ENCODE measurements at places on chromosomes 5 and 9.
A peak's percentile ranks its signal among the peaks of the same experiment; 100 is the strongest.

DNA sequence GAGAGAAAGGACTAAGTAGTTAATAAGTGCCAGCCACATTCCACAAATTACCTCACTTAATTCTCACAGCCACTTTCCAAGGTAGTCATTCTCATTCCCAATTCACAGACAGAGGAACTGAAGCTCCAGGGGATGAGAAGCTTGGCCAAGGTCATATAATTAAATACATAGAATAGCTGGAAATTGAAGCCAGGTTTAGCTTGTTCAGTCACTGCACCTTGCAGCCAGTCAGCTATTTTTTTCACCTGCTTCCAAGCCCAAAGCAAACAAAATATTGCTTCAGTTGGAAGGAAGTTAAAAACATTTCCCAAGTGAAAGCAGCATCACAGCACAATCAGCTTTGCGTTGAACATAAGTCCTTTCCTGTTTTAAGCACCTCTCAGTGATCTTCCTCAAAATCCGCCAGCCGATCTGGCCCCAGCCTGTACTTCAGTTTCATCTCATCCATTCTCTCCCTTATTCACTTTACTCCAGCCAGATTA is 4.8 kb downstream of the ALDH1A1 start:
- no peak for DNase-seq

DNA sequence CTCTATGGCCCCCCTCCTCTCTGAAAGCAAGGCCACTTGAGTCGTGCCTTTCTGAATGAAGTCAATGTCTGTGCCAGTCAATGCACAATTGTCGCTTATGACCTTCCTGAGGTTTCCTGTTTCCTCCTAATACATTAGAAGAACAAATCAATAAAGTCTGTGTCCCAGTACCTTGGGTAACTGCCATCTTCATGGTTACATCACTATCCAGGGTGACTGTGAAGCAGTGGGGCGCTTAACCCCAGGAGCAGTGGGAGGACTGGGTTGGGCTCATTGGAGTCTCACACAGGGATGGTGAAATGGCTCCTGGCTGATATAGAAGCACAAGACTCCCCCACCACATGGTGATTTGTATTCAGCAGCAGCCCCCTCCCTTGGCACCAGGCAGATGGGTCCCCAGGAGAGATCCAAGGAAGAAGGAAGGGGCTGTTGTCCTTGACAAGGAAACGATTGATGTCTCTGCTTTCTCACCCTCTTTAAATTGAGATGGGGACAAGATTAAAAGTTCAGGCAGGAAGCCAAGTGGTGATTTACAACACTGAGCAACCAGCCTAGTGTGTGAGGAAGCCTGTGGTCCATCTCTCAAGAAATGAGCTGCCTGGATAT is 261.9 kb upstream of the ZNF462 start:
- DNase-seq: no peak

DNA sequence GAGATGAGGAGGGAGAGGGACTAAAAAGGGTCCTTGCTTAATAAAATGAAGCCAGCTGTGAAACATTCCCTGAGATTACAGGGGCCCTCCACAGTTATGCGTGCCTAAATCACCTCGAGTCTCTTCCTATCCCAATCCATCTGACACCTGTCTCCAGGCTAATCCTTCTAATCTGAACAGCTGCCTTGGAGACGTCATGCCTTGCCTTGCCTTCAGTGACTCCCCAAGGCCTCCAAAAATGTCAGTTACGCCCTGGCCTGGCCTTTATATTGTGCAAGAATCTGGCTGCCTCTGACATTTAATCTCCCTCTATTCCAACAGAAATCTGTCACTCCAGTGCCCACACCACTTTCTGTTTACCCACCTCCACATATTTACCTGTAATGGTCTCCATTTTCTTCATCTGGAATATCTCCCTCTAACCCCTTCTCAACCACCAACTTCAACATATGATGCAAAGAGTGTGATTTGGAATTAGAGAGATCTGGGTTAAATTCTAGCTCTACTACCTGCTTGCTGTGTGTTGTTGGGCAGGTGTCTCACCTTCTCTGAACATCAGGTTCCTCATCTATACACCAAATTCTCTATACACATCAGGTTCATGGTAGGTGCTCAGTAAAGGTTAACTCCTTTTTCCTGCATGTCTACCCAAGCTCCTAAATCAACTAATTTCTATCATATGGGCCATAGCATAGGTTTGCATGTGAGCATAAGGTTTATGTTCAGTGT is 57.9 kb downstream of the PTCD2 start:
- peak; percentile 8 for DNase-seq

- no peak for DNase-seq
Measured at GRCh38 chr5:168172760-168173223, 118.7 kb upstream of the WWC1 start.

- peak; percentile 67 for DNase-seq
Measured at GRCh38 chr9:104868687-104869404, 59.1 kb downstream of the ABCA1 start.

DNA sequence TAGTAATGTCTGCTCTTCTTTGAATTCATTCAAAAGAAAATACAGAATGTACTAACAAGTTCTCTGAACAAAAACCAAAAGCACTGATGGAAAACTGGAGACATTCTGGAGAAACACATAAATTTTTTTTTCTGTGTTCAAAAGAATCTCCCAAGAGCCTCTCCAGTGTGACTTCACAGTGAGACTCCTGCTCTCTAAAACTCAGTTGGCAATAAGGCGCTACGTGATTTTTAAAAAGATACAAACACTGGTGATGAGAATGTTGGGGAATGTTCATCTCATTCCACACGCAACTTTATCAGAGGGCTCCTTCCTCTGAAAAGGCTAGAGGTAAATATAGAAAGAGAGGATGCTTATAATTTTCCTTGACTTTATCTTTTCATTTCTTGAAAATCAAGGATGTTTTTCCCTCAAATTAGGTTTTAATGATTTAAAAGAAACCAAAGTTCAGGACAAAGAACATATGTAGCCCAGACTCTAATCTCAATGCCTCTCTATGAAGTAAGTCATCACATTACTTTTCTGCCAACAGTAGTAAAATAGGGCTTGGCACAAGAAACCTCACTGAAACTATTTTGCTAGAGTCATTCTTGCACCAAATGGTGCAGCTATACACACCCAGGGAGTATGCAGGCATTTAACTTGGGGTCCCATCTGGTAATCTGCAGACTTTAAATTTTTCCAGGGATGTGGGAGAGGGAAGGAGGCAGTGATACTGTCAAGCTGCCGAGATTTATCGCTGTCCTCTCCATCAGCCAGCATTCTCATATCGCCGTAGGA is 12.9 kb upstream of the AOPEP start:
- no peak for DNase-seq

- no peak for DNase-seq
Measured at GRCh38 chr9:126307322-126308061, 19.1 kb upstream of the MVB12B start.

- DNase-seq: no peak
Measured at GRCh38 chr5:89946508-89946907, 463.0 kb downstream of the CETN3 start.

DNA sequence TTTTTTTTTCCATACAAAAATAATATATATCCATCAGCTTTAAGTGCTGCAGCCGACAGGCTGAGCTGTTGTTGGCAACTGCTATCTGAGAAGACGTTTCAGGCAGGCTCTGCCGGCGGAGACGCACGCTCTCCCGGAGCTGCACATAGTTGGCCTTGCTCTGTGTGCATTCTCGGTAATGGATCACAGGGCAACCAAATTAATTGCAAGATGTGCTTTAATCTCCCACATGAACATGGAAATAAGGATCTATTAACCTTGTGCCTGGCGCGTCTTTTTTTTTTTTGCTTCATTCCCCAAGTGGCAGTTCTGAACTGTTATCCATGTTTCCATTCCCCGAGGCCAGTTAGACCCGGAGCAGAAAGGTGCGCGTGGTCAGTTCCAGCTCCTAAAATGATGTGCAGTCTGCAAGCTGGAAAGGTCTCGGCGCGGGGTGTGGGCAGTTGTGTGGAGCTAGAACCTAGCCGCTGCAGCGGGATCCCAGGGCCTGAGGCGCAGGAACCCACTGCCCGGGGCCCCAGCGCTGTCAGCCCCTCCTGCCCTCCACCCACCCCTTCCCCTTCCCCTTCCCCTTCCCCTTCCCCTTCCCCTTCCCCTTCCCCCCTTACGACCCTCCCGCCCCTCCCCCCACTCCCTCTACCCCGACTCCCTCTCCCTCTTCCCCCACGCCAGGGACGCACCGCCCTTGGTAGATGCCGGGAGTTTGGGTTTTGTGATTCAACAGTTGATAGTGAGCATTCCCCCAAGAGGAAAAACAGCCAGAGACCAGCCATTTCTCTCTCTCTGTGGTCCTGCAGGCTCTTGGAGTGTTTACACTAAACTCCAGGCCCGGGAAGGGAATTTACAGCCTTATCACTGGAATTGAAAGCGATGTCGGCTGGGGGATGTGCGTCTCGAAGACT is 137.8 kb downstream of the CEP120 start:
- no peak for DNase-seq

DNA sequence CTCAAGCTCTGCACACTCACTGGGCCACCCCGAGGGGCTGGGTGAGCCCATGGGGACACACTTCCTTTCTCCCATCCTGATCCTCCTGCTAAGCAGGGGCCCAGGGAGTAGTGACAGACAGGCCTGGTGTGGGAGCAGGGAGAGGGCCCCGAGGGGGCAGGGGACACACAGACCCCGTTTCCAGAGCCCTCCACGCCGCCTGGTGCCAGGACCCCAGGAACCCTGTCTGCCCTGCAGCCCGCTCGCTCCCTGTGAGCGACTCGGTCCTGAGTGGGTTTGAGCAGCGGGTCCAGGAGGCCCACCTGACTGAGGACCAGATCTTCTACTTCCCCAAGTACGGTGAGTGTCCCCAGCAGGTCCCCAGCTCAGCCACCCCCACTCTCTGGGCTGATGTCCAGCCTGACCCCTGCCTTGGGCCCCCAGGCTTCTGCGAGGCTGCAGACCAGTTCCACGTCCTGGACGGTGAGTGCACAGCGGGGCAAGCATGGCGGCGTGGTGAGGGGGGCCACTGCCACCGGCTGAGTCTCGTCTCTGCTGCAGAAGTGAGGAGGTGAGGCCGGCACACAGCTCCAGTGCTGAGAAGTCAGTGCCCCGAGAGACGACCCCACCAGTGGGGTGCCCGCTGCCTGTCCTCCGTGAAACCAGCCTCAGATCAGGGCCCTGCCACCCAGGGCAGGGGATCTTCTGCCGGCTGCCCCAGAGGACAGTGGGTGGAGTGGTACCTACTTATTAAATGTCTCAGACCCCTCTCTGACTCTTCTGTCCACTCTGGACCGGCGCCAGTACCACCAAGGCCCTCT is 1.4 kb downstream of the C8G start:
- no peak for DNase-seq

DNA sequence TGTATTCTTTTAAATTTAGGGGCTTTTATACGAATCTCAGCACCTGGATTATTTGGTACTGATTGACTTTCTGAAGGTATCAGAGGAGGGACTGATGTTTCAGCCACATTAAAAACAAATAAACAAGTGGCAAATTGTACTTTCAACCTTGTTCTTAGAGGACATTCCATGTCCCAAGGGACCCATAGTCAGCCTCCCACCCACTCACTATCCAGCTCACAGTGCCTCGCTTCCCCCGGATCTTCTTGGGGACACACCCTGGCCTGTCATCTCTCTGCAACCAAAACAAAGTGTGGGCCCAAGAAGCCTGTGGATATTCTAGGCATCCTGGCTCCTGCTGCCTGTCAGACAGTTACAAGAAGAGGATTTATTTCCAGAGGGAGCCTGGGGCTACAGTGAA is 8.8 kb upstream of the BOD1 start:
- no peak for DNase-seq

DNA sequence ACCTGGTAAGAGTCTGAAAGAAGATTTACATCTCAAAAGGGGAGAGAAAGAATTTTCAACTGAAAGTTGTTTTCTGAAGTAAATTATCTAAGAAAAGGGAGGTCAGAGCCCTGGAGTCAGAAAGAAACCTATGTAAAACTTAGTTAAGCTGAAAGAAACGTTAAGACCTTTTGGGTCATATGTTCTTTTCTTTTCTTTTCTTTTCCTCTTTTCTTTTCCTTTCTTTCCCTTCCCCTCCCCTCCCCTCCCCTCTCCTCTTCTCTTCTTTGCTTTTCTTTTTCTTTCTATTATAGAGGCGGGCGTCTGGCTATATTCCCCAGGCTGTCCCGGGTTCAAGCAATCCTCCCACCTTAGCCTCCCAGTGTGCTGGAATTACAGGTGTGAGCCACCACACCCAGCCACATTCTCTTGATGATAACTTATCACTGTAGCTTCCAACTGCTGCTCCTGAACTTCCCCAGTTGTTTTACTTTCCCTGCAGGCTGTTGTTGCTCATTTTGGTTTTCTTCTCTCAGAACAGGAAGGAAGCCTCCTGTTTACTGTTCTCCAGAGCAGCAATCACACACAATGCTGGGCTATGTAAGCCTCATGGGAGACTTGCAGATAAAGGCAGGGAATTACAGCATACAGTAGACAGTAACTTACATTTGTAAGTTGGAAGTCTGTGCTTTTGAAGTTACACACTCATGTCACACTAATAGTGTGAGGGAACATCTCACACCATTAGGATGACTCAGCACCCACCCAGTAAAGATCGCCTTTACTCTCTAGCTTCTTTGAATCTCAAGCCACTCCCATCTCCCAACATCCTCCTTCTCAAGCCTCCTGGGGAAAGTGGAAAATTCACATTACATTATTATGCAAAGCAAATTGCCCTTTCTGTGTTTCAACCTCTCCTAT is 2216.6 kb upstream of the WWC1 start:
- no peak for DNase-seq

GRCh38 chr5:119397518-119398380 is 41.9 kb downstream of the TNFAIP8 start:
- peak; percentile 69 for DNase-seq

DNA sequence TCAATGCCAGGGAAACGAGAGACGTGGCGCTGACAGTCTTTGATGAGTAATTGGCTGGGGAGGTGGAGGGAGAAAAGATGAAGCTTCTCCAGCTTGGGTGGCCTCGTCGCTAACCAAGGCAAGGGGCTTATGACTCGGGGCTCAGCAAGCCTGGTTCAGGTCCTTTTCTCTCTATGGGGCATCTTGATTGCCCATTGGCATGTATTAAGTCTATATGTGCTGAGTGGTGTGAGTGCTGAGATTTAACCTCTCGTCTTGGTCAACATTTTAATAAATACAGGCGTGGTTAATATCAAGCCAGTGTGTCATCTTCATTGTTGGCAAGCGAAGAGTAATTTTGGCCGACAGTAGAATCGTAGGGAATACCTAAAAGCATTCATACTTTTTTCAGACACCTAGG is 85.9 kb downstream of the RAI14 start:
- DNase-seq: peak; percentile 37

DNA sequence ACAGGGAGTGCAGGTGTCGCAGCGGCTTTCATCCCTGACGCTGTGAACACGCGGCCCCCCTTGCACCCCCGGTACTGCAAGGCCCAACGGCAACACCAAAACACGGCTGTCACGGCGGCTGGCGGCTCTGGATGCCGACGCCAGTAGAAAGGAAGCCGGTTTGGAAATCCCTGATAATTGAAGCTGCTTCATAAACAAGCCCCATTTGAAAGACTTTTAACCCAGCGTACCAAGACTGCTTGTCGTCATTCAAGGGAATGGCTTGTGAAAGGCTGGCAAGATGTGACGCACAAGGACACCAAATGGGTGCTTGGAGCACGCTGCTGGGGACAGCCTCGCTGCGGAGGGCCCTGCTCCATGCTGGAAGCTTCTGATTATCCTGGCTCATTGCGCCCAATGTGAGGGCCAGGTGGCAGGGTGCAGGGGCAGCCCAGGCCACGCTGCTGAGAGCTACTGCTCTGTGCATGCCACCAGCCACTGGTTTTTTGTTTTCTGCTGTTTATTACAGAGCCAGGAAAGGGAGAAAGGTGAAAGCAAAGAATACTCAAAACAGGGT is 63.1 kb downstream of the GTF3C4 start:
- DNase-seq: no peak

Data from EL (cell line).